Activated T-helper 9 cell treated with anti-CD3 and anti-CD28 coated beads, Interleukin-2, amount 50 U/mL, for 16 hours (primary cell): ENCODE measurements at places on chromosomes 3 and 15.

GRCh38 chr3:174397848-174398247 is 461.3 kb upstream of the NAALADL2 start:
- no peak for DNase-seq

GRCh38 chr3:173933113-173933512 is 535.6 kb downstream of the NLGN1 start:
- DNase-seq, result no peak

- DNase-seq, result no peak
These were observed 34.1 kb upstream of the SFMBT1 start for GRCh38 chr3:53079791-53080555.

GRCh38 chr3:131690800-131691199 is 188.0 kb upstream of the MRPL3 start:
- DNase-seq, result no peak

DNA sequence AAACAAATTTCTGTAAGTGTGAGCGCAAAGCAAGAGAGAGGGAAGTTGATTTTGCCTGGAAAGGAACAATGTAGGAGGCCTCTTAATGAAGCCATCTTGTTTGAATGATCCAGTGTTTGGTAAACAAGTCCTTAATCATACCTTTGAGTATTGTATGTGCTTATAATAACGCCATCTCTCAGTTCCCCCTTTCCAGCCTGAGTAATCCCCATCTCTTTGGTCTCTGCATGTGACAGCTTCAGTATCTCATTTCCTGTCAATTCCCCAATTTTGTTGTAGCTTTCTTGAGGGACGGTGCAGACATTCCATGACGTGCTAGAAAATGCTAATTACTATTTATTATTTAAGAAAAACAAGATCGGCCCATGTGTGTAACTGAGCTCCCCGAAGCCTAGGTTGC is 349.3 kb upstream of the NR2F2 start:
- DNase-seq, result no peak

DNA sequence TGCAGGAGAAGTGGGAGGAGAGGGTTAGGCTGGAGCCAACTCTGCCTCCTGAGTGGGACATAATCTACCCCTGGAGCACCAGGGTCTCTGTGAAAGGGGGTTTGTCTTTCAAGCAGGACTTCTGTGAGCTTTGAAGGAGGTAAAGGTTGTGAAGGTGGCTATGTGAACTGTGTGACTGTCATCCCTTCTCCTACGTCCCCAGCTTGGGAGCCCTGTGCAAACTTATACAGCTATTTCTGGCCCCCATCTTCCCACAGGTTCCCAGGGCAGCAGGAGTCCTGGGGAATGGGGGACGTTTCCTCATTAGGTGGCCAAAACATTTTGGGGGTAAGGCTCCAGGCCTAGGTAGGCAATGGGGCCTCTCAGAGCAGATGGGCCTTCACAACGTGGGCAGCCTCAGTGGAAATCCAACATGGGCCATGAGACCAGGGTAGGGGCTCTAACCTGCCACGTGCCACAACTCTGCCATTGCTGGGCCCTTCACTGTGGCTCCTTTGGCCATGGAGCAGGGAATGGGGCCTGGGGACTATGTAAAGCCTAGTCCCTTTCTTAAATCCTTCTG is 3.5 kb downstream of the VIPR1 start:
- no peak for DNase-seq

- DNase-seq, result no peak
These were observed 52.9 kb downstream of the EIF4E3 start for GRCh38 chr3:71672340-71672739.

DNA sequence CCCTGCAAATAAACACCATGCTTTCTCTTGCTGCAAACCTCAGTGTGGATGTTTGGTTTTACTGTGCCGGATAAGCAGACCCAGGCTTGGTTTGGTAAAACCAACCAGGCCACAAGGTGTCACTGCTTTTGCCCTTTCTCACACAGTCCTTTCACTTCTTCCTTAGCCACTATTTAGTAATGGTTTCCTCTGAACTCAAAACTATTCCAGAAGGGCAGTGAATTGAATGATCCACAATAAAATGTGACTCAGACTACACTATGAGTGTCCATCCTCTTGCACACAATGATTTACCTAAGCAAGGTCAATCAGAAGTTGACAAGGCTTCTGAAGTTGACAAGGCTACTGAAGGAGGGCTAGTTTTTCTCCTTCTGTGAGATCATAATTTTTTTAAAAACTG is 552.4 kb upstream of the CCDC54 start:
- no peak for DNase-seq
